ENCODE measurements at places on chromosomes 16 and 17.

GRCh38 chr16:81207076-81207475, 31.4 kb upstream of the BCO1 start:
- no peak for DNase-seq

GRCh38 chr17:77662833-77663232, 295.7 kb upstream of the TNRC6C start:
- no peak for DNase-seq

- no peak for DNase-seq
Observed at GRCh38 chr16:23252310-23252709, 49.8 kb upstream of the SCNN1B start.

DNA sequence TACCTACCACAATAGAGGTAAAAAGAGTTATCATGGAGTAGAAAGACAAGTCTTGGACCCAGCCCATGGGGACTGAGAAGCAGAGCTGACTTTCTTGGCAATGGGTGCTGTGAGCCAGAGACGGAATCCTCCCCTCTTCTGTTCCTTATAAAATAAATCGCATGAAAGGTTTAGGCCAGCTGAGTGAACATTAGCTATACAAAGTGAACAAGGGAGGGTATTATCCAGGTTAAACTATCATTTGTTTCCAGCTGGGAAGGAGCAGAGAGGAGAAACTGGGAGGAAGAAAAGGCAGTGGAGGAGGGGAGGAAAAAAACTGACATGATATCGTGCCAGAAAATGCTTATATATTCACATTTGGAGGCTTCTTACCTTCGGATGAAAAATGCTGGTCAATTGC, 13.3 kb upstream of the PAFAH1B1 start:
- DNase-seq: no peak

DNA sequence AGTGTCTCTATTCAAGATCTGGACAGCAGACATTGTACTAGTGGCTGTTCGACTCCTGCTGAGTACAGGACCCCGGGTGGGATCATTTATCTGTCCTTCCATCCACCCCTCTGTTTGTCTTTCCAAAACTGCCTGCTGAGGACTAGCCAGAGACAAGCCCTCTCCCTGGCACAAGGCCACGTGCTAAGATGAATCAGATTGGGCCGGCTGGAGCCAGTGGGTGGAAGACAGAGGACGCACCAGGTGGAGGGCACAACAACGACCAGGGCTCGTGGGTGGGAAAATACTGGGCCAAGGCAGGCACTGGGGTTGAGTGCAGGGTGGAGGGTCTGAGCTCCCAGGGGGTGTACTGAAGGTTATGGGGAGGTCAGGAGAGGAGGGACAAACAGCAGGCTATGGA, 1.4 kb upstream of the CA7 start:
- no peak for DNase-seq

- DNase-seq: no peak
Observed at GRCh38 chr17:17876959-17877528, 40.3 kb upstream of the SREBF1 start.

DNA sequence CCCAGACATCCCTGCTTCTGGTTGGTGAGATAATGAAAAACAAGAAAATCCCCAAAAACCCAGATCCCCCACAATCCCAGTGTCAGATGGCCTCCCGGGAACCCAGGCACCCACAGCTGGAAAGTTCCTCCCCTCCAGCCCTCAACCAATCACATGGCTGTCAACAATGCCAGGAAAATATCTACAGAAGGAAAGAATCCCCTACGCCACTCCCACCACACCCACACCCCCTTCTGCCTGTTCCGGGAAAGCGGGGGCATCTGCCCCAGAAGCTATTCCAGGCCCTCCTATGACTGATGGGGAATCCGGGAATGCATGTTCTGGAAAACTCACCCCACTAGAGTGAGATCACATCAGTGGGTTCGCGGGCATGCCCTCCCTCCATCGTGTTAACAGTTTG, 1.8 kb downstream of the TMEM95 start:
- no peak for DNase-seq
